Endodermal cell (in vitro differentiated cells): ENCODE measurements at places on chromosomes 4 and X. TPM values are rescaled to one million over a fixed set of nuclear protein-coding genes. Genes with fewer than 3 reads are reported as not detected.

Gene PNCK
- total RNA-seq, result 2.8 and 3.7 TPM in 2 replicates

Gene PSAPL1
- total RNA-seq, result 0.13 and 0.14 TPM in 2 replicates

Gene SHOX
- not detected in 2 replicates for total RNA-seq

Gene VCX2
- total RNA-seq, result not detected in 3 replicates

Gene SMIM10
- 1.6 to 2.7 TPM (median 2.0 TPM) in 3 replicates for total RNA-seq

Gene ZCCHC18
- 2.3 and 2.5 TPM in 2 replicates for total RNA-seq

Gene BTK
- total RNA-seq, result 3.4 and 4.3 TPM in 2 replicates

Gene SLC2A9
- 1.9 and 3.0 TPM in 2 replicates for total RNA-seq

Gene SLC10A4
- 1.8 and 2.0 TPM in 2 replicates for total RNA-seq

Gene MMGT1
- total RNA-seq, result 15.0 to 19.4 TPM (median 17.5 TPM) in 3 replicates

Gene SOWAHD
- total RNA-seq, result 2.6 to 2.7 TPM (median 2.7 TPM) in 3 replicates

Gene FBXL5
- 62.3 to 88.4 TPM (median 86.9 TPM) in 3 replicates for total RNA-seq

Gene PRSS12
- 5.0 and 5.3 TPM in 2 replicates for total RNA-seq

Gene NSDHL
- 25.8 to 29.7 TPM (median 26.4 TPM) in 3 replicates for total RNA-seq

Gene CACNA1F
- 0.47 and 0.70 TPM in 2 replicates for total RNA-seq

Gene TMPRSS11B
- 0.15 TPM in 1 of 2 replicates, not detected in the other for total RNA-seq

Gene PAGE4
- not detected in 2 replicates for total RNA-seq

Gene ABLIM2
- total RNA-seq, result 0.35 to 0.57 TPM (median 0.52 TPM) in 3 replicates

Gene FAM200B
- total RNA-seq, result 26.5 to 27.8 TPM (median 27.1 TPM) in 3 replicates

Gene SPIN2A
- 1.2 to 1.8 TPM (median 1.3 TPM) in 3 replicates for total RNA-seq

Gene IL2RG
- total RNA-seq, result not detected in 2 replicates

Gene SMIM14
- total RNA-seq, result 24.6 to 40.7 TPM (median 31.0 TPM) in 3 replicates

Gene SYTL5
- total RNA-seq, result 0.70 to 8.6 TPM (median 8.3 TPM) in 3 replicates

Gene NRK
- 1.5 and 1.9 TPM in 2 replicates for total RNA-seq

Gene MAGEB10
- not detected in 3 replicates for total RNA-seq

Gene RPA4
- 1.6 and 1.8 TPM in 2 replicates for total RNA-seq

Gene ADAMTS3
- 6.8 to 13.3 TPM (median 13.0 TPM) in 3 replicates for total RNA-seq

Gene STOX2
- total RNA-seq, result 4.2 to 10.3 TPM (median 8.5 TPM) in 3 replicates

Gene TRO
- 97.9 and 118 TPM in 2 replicates for total RNA-seq

Gene NXF3
- 0.25 to 0.51 TPM in 2 of 3 replicates, not detected in the other for total RNA-seq

Gene ING2
- total RNA-seq, result 16.9 and 18.1 TPM in 2 replicates

Gene SMARCA1
- total RNA-seq, result 73.6 to 83.3 TPM (median 81.7 TPM) in 3 replicates

Gene ASB5
- 2.8 to 27.4 TPM (median 4.4 TPM) in 3 replicates for total RNA-seq

Gene ADGRG2
- total RNA-seq, result 5.9 to 12.7 TPM (median 6.5 TPM) in 3 replicates

Gene CT45A10
- not detected in 3 replicates for total RNA-seq

Gene CCDC149
- 4.9 and 5.0 TPM in 2 replicates for total RNA-seq

Gene SERPINA7
- not detected in 3 replicates for total RNA-seq

Gene F11
- total RNA-seq, result not detected in 3 replicates

Gene KLKB1
- 9.5 and 11.5 TPM in 2 replicates for total RNA-seq

Gene PGAM4
- 0.51 TPM in 1 of 2 replicates, not detected in the other for total RNA-seq
